ENCODE measurements at places on chromosomes 11 and 22.
A peak's percentile ranks its signal among the peaks of the same experiment; 100 is the strongest.

GRCh38 chr11:30567120-30567519 lies 19.0 kb downstream of the MPPED2 start:
- DNase-seq: no peak

DNA sequence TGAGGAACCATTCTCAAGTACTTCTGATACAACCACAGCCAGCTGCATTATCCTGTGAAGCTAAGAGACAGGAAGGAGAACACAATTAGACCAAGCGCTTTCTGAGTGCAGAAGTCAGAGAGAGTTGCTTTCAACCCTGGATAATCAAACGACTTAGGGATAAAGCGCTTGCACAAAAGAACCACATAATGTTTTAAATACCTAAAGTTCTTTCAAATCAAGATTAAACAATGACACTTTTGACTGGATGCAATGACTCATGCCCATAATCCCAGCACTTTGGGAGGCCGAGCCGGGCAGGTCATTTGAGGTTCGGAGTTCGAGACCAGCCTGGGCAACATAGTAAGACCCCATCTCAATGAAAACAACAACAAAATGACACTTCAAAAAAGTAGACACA lies 145.1 kb downstream of the SWAP70 start:
- no peak for DNase-seq

- peak; percentile 52 for DNase-seq
Measured at GRCh38 chr22:22156716-22157347, 87.8 kb upstream of the VPREB1 start.

DNA sequence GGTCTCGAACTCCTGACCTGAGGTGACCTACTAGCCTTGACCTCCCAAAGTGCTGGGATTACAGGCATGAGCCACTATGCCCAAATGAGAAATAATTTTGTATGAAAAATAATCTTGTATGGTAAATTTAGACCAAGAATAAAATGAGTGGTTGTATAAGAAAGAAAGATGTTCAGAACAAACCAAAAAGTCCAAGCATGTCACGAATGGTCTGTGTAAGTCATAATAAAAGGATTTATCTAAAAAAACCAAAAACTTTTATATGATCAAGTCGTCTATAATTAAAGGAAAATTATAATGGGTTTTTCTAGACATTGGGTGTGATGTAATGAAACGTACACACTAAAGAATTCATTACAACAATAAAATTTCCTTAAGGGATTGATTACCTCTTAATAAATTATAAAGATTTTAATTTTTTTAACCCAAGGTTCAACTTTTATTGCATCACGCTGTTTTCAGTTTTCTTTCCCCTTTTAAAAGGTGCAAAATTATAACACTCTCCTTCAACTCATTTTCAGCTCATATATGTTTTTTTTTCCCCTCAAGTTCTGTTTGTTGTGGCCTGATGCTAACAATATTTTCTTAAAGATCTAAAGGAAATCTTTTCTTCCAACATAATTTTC lies 8.9 kb upstream of the AQP11 start:
- peak; percentile 8 for DNase-seq

DNA sequence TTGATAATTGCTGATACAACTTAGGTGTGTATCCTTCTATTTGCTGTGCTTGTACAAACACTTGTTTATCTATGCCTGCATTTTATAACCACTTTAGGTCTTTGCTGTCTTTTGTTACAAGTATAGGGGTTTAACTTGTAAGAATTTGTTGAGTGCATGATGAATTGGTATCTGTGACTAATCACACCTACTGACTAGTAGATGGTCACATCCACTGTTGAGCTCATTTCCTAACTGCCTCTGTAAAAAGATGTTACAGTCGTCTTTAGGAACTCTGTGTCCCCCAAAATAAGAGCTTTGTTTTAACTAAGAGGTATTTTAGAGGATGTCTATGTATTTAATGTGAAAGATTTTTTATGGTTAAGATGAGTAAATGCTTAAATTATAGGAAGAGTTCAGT lies 60.5 kb downstream of the HIPK3 start:
- no peak for DNase-seq

- DNase-seq: no peak
Measured at GRCh38 chr22:49367041-49367697, 460.5 kb downstream of the BRD1 start.

All from NCI-H2081 (cell line).